ENCODE measurements at places on chromosomes 11 and 22. TPM values are rescaled to one million over a fixed set of nuclear protein-coding genes. Genes with fewer than 3 reads are reported as not detected.

The OR8G1 gene
- polyA plus RNA-seq, result not detected

The IGSF22 gene
- polyA plus RNA-seq, result 0.37 TPM

The CCDC89 gene
- polyA plus RNA-seq, result 0.46 TPM

The SPA17 gene
- 8.6 TPM for polyA plus RNA-seq

The NXPE1 gene
- not detected for polyA plus RNA-seq

The APOA1 gene
- 8.7 TPM for polyA plus RNA-seq

The RBMXL2 gene
- polyA plus RNA-seq, result not detected

The PRRG4 gene
- polyA plus RNA-seq, result 3.7 TPM

The PDGFD gene
- 2.4 TPM for polyA plus RNA-seq

The HOATZ gene
- not detected for polyA plus RNA-seq

The SOX6 gene
- polyA plus RNA-seq, result 1.2 TPM

All from stomach (tissue), 19 donors.